GF-D8 (cell line): ENCODE measurements at places on chromosomes 5 and 9.
A peak's percentile ranks its signal among the peaks of the same experiment; 100 is the strongest.

DNA sequence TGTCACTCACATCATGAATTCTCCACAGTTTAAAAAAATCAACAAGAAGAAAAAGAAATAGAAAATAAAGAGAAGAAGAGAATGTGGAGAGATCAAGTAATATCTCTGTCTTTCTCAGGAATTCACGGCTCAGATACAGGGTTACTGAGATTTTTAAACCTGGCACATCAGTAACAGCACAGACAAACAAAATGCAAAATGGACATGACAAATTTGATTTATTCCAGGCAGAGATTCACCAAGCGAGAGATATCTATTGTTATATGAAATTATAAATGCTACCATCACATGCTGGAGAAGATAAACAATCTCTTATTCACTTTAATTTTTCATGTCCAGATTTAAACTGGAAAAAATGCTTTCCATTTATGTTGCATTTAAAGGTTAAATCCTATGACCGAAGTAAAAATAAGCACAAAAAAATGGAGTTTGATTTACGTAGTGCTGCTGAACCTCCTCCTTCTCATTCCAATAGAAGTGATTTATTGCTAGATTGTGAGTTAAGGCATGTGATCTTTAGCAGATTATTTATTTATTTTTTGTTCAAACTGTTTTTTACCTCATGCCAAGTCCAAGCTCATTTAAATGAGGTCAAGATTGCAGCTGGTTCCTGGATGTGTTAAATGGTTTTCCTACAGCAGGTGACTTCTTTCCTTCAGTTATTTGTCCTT lies 926.4 kb downstream of the MAT2B start:
- DNase-seq = no peak

- DNase-seq = no peak
Observed at GRCh38 chr5:41371738-41372137, 138.7 kb downstream of the PLCXD3 start.

DNA sequence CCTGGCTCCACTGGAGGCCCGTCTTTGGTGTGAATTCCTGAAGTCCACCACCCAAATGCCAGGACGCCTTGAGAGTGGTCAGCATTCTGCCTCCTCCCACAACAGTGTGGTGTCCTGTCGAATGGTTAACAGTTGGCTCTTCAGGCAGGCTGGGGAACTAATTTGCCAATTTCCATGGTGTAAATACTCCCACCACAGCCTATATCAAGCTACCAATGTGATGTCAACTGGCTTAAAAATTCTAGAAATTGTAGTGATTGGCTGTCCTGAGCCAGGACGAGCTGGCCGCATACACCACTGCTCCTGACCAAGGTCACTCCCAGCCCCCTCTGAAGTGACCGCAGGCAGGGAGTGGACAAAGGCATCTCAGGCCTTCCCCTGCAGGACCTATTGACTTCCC lies 11.1 kb downstream of the UNC5A start:
- DNase-seq = no peak

GRCh38 chr9:75823151-75823550 lies 67.3 kb upstream of the PCSK5 start:
- DNase-seq = no peak

GRCh38 chr9:89723469-89724100 lies 118.8 kb downstream of the GADD45G start:
- DNase-seq = no peak

DNA sequence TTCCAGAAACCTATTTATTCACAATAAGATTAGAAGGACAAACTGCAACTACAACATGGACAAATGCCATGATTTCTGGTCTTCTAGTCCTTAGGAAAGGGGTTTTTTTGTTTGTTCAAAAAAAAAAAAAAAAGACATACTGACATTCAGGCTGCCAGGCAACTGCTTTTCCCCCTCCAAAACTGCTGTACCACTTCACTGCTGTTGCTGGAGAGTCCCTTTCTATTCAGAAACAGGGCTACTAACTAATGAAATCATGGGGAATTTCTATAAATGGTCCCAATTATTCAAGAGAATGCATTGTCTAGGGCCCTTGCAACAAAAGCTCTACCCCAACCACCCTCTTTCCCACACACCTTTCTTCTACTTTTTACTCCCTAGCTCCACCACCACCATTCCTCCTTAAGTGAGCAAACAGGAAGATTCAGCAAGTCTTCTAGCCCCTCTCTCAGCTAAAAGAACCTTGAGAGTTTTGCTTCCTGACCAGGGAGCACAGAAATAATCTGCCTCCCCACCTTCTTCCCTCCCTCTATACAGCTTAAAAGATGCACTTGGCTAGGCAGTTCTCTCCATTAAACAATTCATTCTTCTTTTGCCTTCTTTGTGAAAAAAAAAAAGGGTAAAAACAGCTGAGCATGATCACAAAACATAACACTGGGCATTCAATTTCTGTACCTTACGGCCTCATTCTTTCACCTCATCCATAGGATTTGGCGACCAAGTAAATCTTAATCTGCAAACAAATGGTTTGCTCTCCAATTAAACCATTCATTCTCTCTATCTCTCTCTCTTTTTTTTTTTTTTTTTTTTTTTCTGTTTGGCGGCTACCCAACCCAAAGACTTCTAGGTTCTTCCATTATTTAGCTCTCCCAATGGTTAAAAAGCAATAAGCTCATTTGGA lies 13.8 kb downstream of the ZNF608 start:
- no peak for DNase-seq

GRCh38 chr9:124133727-124134126 lies 122.2 kb downstream of the LHX2 start:
- DNase-seq = peak; percentile 35

- DNase-seq = no peak
Observed at GRCh38 chr5:138949988-138950387, 74.9 kb upstream of the LRRTM2 start.
